ENCODE measurements at places on chromosomes 3 and 15. TPM values are rescaled to one million over a fixed set of nuclear protein-coding genes. Genes with fewer than 3 reads are reported as not detected.

DNA sequence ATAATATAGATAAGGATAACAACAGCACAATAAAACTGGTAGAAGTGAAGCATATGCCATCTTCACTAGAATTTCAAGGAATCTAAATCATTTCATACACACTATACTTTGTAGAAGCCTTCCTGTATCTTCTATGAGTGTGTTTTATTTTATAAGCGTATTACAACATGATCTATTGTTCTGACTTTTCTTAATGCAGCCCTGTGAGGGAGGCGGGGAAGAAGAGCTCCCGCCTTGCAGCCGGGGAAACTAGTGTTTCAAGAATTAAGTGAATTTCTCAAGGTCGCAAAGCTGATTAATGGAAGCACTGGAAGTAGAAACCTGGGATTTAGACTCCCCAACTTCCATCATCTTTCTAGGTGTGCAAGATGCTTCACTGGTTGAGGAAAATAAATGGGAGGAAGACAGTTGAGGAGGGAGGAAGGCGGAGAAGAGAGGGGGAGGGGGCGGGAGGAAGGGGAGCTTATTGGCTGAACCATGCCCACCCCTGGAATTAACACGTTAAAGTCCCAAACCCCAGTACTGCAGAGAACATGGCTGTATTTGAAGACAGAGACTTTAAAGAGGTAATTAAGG, 32.9 kb downstream of the VGLL4 start:
- DNase-seq = no peak

- no peak for DNase-seq
These were observed 543.4 kb downstream of the GBE1 start for GRCh38 chr3:81218023-81218422.

The TEX9 gene
- 13.5 TPM for total RNA-seq

The FES gene
- 86.3 TPM for total RNA-seq

DNA sequence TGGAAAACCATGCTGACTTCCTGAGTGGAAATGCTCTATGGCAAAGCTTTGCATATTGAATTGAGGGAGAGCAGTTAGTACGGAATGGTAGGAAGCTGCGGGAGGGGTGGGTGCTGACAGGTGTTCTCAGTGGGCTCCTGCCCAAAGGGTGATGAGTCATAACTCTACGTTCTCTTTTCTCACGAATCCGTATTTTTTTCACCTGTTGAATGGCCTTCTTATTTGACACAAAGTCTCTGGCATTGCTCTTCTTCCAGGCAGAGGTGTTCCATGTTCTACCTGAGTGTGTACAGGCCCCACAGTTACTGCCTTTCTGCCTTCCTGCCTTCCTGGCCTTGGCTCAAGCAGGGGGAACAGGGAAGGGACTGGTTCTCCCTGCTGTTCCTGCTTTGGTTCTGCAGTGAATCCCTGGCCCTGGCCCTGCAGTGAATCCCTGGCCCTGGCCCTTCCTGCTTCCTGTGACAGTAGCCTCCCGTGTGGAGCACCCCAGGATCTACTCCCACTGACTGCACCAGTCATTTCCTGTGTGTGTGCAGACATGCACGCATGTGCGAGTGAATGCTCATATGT, 31.9 kb downstream of the TRAK1 start:
- DNase-seq = no peak

- no peak for DNase-seq
These were observed 170.4 kb upstream of the LRRN1 start for GRCh38 chr3:3628676-3629328.

Measured in thoracic aorta (tissue), 2 donors.